ENCODE measurements at places on chromosomes 13 and 19.

GRCh38 chr19:11201791-11202190 lies 4.4 kb upstream of the KANK2 start:
- no peak for DNase-seq

DNA sequence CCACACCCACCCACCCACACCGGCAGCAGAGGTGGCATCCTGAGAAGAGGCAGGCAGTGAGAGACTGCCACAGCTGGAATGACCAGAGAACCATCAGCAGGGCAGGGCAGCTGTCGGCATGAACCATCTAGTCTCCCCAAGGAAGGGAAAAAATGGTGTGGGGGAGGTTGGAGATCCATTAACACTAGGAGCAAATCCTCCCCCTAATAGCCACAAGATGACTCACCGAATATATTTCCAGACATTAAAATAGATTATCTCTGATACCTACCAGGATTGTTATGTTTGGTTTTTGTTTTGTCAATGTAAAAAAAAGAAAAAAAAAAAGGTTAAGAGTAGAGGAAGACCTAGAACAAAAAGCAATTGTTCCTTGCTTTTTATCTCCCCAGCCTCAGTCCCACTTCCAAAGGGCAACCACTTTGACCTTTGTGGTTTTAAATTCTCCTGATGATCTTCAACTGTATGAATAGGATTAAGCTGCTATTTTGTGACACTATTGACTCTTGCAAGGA lies 34.2 kb downstream of the THSD1 start:
- no peak for DNase-seq

GRCh38 chr13:102907886-102908515 lies 62.2 kb downstream of the ERCC5 start:
- no peak for DNase-seq

DNA sequence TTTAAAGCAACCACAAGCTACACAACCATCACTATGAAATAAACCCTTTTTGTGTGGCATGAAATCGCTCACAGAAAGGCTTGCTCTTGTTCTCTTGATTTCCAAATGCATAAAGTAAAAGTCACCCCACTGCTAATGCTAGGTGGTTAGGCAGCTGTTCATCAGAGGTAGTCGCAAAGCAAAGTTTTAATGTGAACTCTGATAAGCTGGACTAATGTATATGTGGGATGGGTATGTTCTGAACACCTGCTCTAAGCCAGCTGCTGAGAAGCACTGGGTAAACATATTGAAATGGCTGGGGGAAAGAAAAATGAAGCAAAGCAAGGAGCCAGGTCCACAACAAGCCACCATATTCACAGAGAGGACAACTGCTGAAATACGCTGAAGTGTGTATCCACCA lies 142.3 kb downstream of the KLF12 start:
- no peak for DNase-seq

DNA sequence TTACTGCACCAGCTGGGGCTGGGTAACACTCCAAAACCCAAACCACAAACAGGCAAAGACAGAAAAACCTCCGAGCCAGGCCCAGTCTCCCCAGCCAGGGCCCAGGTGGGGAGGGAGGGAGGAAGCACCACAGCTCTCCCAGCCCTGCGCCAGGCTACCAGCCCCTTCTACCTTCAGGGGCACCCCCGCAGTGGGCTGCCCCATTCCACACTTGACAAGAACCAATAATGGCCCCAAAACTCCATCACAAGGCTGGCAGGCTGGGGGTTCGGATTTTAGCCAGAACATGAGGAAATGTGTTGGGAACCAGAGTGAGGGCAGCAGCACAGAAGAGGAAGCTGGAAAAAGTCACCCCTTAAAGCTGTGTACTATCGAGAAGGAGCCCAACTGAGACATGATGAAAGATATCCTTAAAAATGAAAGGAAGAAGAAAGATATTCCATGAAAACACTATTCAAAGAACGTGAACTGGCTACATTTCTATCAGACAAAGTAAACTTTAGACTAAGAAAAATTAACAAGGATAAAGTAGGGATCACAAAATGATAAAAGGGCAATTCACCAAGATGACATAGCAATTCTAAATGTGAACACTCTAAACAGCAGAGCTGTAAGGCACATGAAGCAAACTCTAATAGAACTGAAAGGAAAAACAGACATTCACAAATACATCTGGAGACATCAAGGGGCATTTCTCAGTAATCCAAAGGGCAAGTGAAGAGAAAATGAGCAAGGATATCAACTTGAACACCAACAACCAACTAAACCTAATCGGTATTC lies 12.9 kb downstream of the TUBGCP3 start:
- DNase-seq: no peak

DNA sequence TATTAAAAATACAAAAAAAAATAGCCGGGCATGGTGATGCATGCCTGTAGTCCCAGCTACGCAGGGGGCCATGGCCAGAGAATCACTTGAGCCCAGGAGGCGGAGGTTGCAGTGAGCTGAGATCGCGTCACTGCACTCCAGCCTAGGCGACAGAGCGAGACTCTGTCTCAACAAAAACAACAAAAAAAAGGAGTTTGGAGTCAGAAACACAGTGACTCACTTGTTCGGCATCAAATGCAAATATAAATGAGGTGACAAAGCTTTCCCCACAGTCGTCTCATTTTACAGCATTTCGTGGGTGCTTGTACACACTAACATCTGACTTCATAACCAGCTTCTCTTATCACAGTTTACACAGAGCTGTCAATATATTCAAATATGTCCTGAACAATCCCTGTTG lies 11.0 kb downstream of the ZNF665 start:
- DNase-seq: no peak

- DNase-seq: no peak
These were observed 201.5 kb downstream of the TM9SF2 start for GRCh38 chr13:99702687-99703319.

- DNase-seq: no peak
These were observed 18.6 kb downstream of the SERPINE3 start for GRCh38 chr13:51357928-51358595.

DNA sequence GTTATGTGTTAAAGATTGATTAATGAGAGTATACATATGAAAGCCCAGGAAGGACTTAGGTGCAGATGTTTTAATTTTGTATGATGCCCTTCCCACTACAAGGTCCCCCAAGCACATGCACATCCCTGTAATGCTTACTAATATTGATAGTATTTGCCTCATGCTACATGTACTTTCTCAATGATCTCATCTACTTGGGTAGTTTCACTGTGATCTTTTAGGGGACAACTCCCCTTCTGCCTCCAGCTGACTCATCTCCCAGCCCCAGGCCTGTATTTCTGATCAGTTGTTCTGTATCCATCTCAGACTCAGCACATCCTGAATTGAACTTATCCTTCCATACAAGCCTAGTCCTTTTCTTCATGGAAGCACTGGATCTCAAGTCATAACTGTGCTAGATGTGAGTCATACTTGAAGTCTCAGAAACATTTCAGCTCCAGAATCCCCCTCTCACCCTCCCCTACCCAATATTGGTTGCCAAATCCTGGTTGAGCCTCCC lies 49.4 kb upstream of the INTS6 start:
- no peak for DNase-seq

Data from CD4-positive, alpha-beta memory T cell (primary cell).